ENCODE measurements at places on chromosomes 2 and 18. TPM values are rescaled to one million over a fixed set of nuclear protein-coding genes. Genes with fewer than 3 reads are reported as not detected.

C2orf72 gene
- 0.18 TPM for total RNA-seq

ZNF521 gene
- not detected for total RNA-seq

SRD5A2 gene
- not detected for total RNA-seq

UBR3 gene
- total RNA-seq, result 23.2 TPM

OSR1 gene
- total RNA-seq, result not detected

- DNase-seq, result no peak
Measured at GRCh38 chr2:2234398-2235195, 96.5 kb downstream of the MYT1L start.

DNA sequence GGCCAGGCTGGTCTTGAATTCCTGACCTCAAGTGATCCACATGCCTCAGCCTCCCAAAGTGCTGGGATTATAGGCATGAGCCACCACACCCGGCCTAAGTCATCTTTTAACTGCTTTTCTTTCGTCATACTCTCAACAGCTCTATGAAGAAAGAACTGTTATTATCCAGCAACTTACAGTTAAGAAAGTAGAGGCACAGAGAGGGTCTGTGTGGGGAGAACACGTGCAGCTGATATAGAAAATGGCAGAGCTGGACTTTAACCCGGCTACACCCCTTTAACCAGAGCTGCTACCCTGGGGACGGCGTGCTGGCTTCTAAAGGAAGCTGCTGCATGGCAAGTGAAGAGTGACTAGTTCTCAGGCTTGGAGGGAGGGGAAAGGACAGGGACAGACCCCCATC, 25.5 kb downstream of the IGFBP2 start:
- no peak for DNase-seq

DNA sequence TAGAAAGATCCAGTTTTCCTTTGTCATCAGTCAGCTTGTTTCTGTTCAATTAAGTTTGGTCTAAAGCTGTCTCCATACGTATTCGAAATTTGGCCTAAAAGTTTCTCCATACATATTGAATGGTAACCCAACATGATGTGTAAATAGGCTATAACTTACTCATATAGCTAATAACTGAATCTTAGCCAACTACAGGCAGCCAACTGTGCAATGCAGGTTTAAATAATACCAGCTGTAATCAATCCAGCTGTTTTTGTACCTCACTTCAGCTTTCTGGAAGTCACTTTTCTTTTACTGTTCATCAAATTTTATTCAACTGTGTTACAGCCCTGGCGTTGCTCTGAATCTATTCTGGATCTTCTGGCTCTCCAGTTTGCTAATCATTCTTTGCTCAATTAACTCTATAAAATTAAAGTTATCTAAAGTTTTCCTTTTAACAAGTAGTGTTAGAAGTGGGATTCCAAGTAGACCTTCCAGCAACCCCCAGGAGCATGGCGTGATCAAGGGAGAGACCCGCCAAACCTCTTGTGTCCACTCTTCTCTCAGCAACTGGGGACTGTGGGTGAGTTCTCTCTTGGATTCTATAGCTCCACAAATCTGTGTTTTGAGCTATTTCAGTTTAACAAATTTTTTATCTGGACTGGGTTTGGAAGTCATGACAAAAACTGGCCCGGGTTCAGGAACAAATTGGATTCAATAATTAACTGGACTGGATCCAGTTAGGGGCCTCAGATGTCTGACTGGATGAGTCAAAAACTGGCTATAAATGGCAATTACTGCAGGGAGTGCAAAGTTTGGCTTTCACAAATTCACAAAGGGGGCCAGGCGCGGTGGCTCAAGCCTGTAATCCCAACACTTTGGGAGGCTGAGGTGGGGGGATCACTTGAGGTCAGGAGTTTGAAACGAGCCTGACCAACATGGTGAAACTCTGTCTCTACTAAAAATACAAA, 329.7 kb upstream of the ST6GAL2 start:
- DNase-seq, result no peak

GRCh38 chr18:63138436-63139340, 180.9 kb downstream of the BCL2 start:
- DNase-seq, result no peak

- no peak for DNase-seq
Measured at GRCh38 chr18:32851936-32852335, 79.1 kb upstream of the KLHL14 start.

DNA sequence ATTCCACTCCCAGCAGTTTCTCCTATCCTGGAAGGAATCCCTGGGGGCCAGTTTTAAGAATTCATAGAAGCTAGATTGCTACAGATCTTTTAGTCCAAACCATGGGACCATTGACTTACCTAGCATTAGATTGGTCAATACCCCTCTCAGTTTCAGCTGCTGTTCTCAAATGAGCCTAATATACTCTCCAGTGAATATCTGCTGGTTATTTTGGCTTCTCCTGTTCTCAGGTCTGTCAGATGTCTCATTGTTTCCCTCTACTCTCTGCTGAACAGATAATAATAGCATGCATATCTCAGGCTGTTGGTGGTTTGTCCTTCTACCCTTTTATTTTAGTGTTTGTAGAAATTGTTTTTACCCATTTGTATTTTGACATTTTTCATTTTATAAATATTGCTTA, 99.5 kb downstream of the FHOD3 start:
- DNase-seq, result no peak

GRCh38 chr2:63189026-63189425, 138.4 kb downstream of the OTX1 start:
- DNase-seq, result peak; percentile 44

DNA sequence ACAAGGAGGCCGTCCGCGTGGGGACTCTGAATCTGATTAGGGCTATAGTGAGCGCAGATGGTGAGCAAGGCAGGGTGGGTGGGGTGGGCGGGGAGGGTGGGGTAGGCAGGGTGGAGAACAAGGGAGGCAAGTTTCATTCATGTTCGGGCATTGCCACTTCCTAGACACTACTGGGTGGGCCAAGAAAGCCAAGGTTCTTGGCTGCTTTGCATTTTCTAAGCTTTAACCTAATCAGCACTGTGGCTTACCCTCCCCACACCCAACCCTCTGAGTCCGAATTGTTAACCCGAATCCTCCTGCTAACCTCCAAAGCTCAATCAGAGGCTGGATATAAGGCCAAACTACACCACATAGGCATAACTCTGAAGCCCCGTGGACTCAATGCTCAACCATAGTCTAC, 18.1 kb downstream of the MROH2A start:
- no peak for DNase-seq

DNA sequence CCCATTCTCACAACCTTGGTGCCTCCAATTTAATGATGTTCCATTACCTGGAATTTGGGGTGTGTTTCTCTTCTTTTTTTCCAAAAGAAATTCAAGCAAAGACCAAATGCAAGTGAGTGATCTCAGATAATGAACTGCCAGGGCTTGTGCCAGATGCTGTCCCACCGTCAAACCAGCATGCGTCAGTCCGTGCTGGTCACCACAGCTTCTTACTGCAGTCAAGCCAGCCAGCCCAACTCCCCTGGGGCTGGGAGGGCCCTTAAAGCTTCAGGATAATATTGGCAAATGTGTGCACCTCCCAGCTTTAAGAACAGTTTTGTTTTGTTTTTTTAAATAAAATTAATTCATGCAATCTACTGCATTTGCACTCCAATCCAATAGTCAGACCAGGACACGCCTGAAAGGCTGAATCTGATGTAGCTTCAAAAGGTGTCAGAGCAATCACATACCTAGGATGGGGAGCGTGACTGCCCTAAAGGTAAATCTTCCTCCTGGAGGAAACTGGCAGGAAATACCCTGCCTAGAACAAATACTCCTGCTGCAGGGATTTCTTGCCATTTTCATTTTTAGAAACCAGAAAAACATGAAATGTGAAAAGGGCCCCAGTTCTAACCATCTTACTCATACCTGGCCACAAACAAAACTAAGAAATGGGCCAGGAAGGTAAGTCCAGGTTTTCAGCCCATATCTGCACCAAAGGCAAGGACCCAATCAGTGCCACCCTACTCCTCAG, 26.8 kb upstream of the SP3 start:
- DNase-seq, result no peak

- DNase-seq, result peak; percentile 72
Measured at GRCh38 chr2:199977984-199978415, 22.6 kb downstream of the MAIP1 start.

GRCh38 chr2:96400049-96401000, 64.8 kb downstream of the NCAPH start:
- DNase-seq, result peak; percentile 22

- no peak for DNase-seq
Measured at GRCh38 chr18:57925706-57926105, 118.3 kb upstream of the NEDD4L start.

DNA sequence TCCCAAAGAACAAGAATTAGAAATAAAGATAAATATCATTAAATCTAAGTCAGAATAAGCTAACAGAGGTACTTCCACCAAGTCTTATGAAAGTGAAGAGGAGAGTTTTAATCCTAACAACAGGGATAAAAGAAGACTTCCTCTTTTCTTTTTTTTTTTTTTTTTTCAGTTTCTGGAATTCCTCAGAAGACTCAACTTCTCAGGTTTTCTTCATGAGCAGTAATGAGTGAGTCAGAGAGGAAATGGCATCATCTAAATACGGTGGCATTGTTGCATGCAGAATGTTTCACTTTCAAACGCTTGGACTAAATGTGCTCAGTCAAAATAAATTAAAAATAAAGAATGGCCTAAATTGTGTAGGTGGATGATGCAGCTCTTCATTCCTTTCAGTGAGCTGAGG, 45.6 kb upstream of the ARHGAP15 start:
- DNase-seq, result no peak

DNA sequence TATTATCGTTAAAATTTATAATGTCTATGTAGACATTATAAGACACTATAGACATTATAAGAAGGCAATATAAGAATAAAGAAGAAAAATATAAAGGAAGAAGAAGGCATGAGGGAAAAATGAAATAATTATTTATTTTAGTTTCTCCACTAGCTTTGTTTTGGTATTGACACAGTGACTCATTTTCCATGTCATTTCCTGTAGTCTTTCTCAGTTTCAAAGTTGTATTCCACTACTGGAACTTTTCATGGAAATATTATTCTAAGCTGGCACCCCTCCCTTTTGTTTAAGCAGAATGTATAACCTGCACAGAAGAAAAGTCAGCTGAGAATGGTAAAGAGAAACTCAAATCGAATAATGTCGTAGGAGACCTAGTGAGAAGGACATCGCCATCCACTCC, 234.2 kb upstream of the NETO1 start:
- DNase-seq, result no peak
